ENCODE measurements at places on chromosomes 11 and 22.
A peak's percentile ranks its signal among the peaks of the same experiment; 100 is the strongest.

- DNase-seq: no peak
These were observed 147.0 kb upstream of the NTM start for GRCh38 chr11:131223198-131223991.

GRCh38 chr11:32586576-32587190 lies 3.1 kb downstream of the EIF3M start:
- no peak for DNase-seq

DNA sequence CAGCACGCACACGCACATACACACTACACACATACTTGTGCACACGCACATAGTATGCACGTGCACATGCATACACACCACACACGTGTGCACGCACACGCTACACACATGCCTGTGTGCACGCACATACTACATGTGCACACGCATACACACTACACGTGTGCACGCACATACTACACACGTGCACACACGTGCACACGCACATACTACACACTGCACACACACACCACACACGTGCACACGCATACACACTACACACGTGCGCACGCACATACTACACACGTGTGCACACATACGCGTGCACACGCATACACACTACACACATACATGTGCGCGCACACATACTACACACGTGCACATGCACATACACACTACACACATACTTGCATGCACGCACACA lies 19.7 kb upstream of the ARHGAP8 start:
- DNase-seq: no peak

DNA sequence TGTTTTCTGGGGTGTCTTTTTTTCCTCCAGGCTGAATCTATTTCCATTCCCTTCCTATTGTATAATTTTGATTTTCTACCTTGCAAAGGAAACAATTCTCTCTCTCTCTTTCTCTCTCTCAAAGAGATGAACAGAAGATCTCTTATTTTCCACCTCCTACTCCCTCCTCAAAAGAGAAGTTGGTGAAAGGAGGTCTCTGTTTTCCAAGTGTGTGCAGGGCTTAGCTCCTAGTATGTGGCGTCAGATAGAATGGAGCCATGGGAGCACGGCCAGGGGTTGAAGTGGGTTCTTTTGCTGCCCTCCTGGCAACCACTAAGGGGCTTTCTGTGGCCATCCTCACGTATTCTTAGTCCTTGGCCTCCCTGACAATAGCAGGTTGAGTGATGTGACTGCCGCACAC lies 480 bp downstream of the TRIM34 start:
- DNase-seq: no peak

- DNase-seq: no peak
These were observed 508.2 kb downstream of the METTL15 start for GRCh38 chr11:28616160-28616965.

- DNase-seq: peak; percentile 80
These were observed 148.2 kb upstream of the SNX19 start for GRCh38 chr11:131064373-131064991.

GRCh38 chr11:20070459-20070858 lies 89.8 kb downstream of the DBX1 start:
- DNase-seq: no peak

DNA sequence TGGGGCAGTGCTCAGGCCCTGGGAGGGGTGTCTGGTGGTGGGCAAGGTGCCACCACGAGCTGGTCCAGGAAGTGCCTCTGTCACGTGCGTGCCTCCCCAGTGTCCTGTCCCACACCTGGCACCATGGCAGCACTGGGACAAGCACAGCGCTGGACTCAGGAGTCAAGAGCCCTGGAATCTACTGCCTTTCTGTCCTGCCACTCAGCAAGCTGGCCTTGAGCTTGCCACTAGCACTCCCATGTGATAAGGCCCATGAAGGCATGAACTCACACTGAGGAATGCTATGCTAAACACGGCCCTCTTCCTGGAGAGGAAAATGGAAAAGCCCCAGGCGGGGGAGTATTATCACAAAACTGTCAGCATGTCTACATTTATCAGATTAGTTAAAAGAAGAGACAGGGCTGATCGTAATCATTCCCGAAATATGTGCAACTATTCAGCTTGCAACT lies 50.7 kb upstream of the SLC35C1 start:
- DNase-seq: peak; percentile 67

GRCh38 chr22:47337161-47337621 lies 574.7 kb downstream of the TBC1D22A start:
- DNase-seq: no peak

- DNase-seq: peak; percentile 34
These were observed 8.0 kb downstream of the IL10RA start for GRCh38 chr11:117993988-117994745.

DNA sequence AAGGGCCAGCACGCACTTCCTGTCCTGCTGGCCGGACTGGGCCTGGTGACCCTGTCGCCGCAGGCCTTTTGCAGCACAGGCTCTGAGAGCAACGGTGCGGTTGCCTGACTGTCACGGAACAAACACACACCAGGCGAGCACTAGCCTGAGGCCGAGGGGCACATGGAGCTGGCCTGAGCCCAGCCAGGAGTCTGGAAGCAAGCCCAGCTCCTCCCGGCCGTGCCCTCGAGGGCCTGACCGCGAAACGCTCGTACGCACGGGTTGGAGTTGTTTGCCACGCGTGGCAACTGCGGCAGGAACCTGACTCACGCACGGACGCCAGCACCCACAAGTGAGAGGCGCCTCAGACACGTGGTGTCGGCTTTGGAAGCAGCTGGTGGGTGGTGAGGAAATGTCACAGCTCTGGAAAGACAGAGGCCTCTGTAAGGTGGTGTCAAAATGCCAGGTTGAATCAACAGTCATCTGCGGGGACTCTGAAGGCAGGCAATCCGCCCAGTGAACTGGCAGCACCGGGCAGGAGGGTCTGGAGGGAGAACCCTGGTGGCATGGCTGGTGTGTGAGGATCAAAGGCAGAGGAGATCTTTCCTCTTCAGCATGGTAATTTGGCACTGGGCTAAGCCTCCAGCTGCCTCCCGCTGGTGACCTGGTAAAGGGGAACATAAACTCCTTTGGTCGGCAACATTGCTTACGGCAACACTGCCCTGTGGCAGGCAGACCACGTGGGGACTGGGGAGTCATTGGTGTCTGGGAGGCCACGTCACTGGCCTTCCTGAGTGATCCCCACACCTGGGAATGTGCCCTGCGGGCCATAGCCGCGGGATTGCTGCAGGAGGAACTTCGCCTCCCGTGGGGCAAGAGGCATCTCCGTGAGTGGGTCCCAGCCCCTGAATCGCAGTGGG lies 15.3 kb upstream of the IL17REL start:
- DNase-seq: peak; percentile 4

GRCh38 chr22:45248832-45249561 lies 8.3 kb upstream of the KIAA0930 start:
- DNase-seq: no peak

- no peak for DNase-seq
These were observed 35.2 kb downstream of the BTG4 start for GRCh38 chr11:111476956-111477355.

GRCh38 chr22:33785283-33785968 lies 134.8 kb downstream of the LARGE1 start:
- DNase-seq: no peak

DNA sequence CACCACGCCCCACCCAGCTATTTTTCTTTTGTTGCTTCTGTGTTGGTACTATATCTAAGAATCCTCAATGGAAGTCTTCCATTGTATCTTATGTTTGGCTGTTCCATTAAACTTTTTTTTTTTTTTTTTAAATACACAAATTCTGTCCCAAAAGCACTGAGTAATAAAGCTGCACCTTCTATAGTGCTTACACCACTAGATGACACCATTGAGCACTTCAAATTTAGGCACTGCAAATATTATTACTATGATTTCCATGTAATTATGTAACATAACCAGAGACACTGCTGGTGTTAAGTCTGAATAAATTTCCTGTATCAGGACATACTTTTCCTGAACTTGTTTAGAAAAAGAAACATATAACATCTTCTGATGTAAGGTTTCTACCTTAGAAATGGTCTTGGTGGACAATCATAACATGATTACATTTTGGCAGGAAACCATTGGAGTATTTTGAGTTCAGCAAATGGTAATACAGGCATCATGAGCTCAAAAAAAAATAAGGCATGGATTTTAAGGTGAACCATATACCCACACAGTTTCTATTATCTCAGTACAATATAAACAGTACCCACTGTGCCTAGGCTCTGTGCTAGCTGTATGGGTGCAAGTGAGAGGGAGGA lies 110.5 kb downstream of the ATG16L2 start:
- no peak for DNase-seq

Data from hepatocyte (in vitro differentiated cells).